NCI-H510A (cell line): ENCODE measurements at places on chromosomes 3 and 15.

- DNase-seq: no peak
Measured at GRCh38 chr3:179376474-179376873, 29.0 kb downstream of the MFN1 start.

DNA sequence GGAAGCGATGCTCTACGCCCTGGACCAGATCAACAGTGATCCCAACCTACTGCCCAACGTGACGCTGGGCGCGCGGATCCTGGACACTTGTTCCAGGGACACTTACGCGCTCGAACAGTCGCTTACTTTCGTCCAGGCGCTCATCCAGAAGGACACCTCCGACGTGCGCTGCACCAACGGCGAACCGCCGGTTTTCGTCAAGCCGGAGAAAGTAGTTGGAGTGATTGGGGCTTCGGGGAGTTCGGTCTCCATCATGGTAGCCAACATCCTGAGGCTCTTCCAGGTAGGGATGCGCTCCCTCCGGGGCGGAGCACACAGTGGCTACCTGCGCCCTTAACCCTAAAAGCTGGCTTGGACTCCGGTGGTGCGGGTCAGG lies 698 bp downstream of the GRM7 start:
- DNase-seq: no peak

- DNase-seq: no peak
Measured at GRCh38 chr3:160009525-160009924, 20.9 kb downstream of the IL12A start.

- DNase-seq: no peak
Measured at GRCh38 chr3:186950402-186951093, 20.2 kb downstream of the ST6GAL1 start.

GRCh38 chr3:129060276-129061022 lies at the start of gene GP9:
TSS of gene GP9 (plus strand) at chr3:129060779. CDS start at chr3:129061740, 961 bp downstream.
- DNase-seq: no peak

- DNase-seq: no peak
Measured at GRCh38 chr15:88637841-88638625, 783 bp upstream of the ISG20 start.

DNA sequence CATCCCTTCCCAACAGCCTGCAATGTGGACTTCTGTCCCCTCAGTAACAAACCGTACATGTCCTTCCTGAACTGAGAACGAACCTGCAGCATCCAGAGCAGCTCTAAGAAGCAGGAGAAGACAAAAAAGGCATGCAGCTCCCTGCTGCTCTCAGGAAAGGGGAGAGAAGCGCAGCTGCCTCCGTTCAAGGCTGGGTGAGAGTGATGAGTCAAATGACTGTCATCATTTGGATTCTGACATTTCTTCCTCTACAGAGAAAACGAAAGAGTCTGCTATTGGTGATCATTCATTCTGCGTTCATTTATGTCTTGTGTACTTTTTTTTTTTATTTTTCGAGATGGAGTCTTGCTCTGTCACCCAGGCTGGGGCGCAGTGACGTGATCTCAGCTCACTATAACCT lies 677.8 kb downstream of the FHIT start:
- no peak for DNase-seq

- DNase-seq: no peak
Measured at GRCh38 chr15:100836501-100836900, 43.1 kb upstream of the ALDH1A3 start.

GRCh38 chr3:169759256-169759655 lies 5.6 kb downstream of the TERC start:
- no peak for DNase-seq

- no peak for DNase-seq
Measured at GRCh38 chr15:39944726-39945125, 10.8 kb downstream of the EIF2AK4 start.

GRCh38 chr15:69643971-69644370 lies 191.4 kb downstream of the RPLP1 start:
- DNase-seq: no peak

DNA sequence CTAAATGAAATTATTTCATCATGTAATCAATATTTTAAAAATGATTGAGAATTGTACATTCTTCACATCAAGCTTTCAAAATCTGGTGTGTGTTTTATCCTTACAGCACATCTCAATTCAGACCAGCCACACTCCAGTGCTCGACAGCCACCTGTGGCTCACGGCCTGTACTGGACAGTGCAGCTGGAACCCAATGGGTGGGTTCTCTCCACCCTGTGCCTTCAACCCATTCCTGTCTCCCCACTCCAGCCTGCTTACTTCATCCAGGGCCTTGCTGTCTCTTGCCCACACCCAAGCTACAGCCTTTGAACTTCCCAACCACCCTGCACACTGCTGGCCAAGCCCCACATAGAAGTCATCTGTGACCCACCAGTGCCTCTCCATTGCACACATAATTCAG lies 17.6 kb downstream of the CYP19A1 start:
- DNase-seq: no peak

DNA sequence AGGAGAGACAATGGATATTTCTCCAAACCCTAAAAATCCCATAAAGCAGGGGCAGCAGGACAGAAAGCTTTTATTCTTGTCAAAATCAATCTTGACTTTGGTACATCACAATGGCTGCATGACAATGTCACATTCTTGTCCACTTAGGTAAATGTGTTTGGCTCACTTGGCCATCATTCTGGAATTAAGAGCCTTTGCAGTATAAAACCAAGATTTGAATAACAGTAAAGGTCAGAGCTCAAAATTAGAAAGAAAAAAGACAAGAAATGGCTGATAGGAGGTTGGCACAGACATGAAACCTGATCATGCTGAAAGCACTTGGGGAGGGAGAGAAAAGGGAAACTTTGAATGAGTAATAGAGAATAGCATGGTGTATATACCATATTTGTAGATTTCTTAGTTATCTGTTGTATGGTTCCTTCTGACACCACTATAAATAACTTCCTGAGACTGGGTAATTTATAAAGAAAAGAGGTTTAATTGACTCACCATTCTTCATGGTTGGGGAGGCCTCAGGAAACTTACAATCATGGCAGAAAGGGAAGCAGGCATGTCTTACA lies 158.5 kb upstream of the SGO1 start:
- DNase-seq: no peak

GRCh38 chr3:31182661-31183060 lies 288.2 kb upstream of the GADL1 start:
- DNase-seq: no peak

DNA sequence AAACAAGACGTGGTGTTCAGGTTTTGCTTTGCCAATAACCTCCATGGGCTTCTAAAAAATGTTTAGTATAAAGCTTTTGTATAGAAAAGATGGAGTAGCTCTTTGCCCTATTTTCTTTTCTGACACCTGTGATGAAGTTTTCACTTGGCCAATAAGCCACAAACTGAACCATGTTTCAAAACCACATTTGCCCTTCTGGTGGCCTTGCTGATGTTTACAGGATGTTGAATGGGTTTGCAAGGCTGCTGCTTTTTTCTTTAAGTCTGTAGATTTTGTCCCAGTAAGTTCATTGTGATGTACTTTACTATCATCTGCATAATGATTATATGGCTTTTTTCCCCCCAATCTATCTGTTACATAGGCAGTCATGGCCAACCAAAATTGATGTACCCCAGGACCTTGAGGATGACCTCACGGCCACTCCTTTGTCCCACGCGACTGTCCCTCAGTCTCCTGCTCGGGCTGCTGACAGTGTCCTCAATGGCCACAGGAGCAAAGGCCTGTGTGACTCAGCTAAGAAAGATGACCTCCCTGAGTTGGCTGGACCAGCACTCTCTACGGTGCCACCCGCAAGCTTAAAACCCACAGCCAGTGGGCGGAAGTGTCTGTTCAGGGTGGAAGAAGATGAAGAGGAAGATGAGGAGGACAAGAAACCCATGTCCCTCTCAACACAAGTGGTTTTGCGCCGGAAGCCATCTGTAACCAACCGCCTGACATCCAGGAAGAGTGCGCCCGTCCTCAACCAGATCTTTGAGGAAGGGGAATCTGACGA lies 60.8 kb downstream of the SNRK start:
- no peak for DNase-seq

DNA sequence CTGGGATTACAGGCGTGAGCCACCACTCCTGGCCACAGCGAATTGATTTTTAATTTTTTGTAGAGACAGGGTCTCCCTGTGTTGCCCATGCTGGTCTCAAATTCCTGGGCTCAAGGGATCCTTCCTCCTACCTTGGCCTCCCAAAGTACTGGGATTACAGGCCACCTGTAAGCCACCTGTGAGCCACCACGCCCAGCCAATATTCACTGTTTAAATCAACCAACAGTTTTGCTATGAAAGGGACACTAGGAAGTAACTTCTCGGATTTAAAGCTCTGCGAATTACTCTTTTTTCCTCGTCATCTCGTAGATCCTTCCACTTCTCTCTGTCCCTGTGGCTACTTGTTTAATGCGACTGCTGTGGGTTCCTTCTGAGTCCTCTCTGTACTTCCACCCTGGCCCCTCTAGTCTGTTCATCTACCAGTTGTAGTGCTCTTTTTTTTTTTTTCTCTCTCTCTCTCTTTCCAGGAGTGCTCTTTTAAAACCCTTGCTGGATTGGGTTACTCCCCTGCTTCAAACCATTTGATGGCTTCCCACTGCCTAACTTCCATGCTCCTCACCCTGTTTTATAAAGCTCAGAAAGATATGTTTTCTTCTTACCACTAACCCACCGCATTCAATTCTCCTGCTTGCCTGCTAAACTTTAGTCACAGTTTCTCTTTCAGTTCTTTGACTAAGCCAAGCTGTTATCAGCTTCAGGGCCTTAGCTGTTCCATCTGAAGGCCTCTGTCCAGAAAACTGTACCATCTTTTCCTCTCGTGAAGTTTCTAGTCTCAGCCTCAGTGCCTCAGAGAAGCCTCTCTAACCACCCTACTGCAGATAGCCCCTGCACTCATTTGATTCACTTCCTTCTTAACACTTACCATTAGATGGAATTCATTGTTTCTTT lies 12.4 kb downstream of the RTF1 start:
- no peak for DNase-seq

GRCh38 chr3:44969154-44969827 lies 6.7 kb downstream of the ZDHHC3 start:
- no peak for DNase-seq

DNA sequence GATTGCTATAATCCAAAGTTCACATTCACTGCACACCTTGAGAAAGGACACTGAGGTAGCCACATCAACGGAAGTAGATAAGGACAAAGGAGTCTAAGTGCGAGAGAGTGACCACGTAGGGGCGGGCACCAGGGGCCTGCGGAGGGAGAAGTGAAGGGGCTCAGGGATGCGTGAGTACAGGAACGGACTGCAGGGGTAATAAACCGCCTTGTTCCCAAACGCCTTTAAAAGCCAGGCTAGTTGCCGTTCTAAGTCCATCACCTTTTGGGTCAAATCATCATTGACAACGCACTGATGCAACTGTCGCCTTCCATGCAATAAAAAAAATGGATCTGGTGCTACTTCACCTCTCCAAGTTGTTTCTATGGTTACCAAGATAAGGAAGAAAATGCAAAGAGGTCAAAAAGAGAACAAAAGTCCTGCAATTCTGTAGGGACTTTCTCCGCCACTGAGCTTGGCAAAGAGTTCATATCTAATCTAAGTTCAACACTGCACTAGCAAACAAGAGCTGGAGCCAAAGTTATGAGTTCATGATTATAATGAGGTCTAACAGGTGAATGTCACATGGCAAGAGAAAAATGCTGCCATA lies 32.6 kb upstream of the ATP11B start:
- no peak for DNase-seq
